ENCODE measurements at places on chromosomes 12 and 14.
A peak's percentile ranks its signal among the peaks of the same experiment; 100 is the strongest.

DNA sequence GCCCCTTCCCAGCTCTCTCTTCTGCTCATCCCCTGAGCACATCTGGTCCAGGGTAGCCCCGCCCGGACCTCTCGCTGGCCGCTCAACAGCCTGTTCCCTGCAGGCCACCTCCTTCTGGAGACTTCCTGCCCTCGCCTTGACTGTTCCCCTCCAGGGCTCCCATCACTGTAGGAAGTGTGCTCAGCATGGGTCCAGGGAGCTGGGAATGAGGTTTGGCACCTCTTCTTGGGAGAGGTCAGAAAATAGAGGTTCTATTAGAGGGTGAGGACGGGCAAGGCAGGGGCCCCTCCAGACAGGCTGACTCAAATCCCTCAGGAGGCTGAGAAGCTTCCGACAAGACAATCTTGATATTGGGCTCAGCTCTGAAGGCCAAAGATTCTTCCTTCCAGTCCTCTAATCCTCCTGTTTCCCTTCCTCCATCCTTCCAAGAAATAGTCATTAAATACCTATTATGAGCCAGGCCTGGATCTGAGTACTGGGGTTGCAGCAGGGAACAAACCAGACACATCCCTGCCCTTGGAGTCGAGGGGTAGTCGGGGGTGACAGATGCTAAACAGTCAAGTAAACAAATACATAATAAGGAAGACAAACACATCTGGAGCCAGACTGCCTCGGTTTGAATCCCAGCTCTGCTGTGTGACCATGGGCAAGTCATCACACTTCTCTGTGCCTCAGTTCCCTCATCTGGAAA is 30.6 kb downstream of the CMKLR1 start:
- peak; percentile 32 for DNase-seq

DNA sequence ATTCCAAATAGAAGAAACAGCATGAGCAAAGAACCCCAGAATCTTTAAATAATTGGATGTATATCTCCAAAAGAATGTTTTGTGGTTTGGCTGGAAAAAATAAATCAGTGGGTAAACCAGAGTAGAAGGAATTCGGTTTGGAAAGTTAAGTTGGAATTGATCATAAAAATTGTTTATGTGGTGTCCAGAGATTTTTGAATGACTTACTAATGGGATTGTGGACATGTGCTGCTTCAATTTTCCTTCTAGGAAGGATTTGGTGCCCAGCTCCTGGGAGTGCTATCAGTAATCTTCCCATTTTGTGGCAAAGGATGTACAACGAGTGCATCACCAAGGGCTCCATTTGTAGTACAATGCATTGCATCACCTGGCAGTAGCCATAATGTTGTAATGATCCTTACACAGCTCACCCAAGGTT is 224.8 kb downstream of the SLC16A7 start:
- no peak for DNase-seq

DNA sequence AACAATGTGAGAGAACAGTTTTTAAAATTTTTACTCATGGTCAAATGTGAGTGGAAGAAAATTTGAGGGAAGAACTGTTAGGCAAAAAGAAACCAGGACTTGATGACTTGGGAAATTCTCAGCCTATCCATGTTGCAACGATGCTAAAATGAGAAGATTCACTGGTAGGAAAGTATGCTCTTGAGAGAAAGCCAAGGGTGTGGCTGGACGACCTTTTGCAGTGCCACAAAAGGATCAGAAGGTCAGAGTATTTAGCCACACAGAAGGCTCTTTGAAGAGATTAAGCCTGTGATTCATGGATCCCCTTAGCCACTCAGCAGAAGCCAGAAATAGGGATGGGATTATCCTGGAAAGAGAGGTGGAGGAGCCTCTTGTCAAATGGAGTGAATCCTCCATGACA is 336.8 kb downstream of the LRIG3 start:
- no peak for DNase-seq

GRCh38 chr14:77786148-77786547 is 13.8 kb upstream of the ADCK1 start:
- DNase-seq = no peak
